Naive thymus-derived CD4-positive, alpha-beta T cell (primary cell): ENCODE measurements at places on chromosomes 12 and 14. TPM values are rescaled to one million over a fixed set of nuclear protein-coding genes. Genes with fewer than 3 reads are reported as not detected.
A peak's percentile ranks its signal among the peaks of the same experiment; 100 is the strongest.

ADGRD1 gene
- total RNA-seq, result not detected

GCN1 gene
- total RNA-seq, result 90.6 TPM

DNA sequence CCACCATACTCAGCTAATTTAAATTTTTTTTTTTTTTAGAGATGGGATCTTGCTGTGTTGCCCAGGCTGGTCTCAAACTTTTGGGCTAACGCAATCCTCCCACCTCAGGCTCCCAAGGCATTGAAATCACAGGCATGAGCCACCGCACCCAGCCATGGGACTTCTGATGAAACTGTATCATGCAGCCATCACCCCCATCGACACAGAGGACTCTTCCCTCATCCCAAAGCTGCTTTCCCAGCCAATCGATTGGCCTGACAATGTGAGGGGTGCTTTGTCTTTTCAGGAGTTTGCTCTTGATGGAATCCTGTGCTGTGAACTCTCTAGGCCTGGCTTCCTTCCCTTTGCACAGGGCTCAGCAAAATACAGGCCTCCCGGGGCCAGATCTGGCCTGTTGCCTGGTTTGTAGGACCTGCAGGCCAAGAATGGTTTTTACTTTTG lies 59.6 kb upstream of the NCOR2 start:
- DNase-seq, result no peak

DNA sequence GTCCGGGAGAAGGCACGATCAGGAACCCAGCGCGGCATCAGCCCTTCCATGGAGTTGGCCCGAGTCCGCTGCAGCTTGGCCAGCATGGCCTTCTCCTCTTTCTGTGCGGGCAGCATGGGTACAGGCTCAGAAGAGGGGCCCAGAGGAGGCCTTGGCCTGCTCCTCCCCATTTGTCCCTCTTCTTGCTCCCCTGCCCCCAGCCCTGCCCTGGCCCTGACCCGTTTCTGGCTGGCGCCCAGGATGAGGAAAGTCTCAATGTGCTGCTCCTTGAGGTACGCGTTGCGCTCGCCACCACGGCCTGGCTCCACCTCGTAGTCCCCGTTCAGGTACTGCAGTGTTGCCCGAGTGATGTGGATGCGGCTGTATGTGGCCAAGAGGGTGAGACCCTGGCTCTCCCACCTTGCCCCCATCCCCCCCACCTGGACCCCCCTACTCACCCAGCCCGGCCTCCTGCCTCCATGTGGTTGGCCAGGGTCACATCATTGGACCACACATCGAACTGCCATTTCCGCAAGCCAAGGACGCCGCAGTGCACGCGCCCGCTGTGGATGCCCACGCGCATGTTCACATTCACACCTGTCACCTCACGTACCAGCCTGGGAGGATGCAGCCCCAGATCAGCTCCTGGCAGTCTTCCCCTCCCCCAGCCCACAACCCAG lies 12.8 kb downstream of the ADCY6 start:
- no peak for DNase-seq

- DNase-seq, result no peak
Observed at GRCh38 chr14:22547313-22547947, 41.6 kb downstream of the DAD1 start.

- peak; percentile 46 for DNase-seq
Observed at GRCh38 chr12:22100958-22101748, 55.1 kb downstream of the CMAS start.
